Osteoblast (primary cell): ENCODE measurements at places on chromosomes 6 and 20. TPM values are rescaled to one million over a fixed set of nuclear protein-coding genes. Genes with fewer than 3 reads are reported as not detected.

The SLC17A3 gene
- not detected in 2 replicates for total RNA-seq

The LTA gene
- total RNA-seq = not detected in 2 replicates

The IL20RA gene
- total RNA-seq = 0.29 and 0.36 TPM in 2 replicates

The MUCL3 gene
- total RNA-seq = not detected in 2 replicates

The TCP11 gene
- total RNA-seq = 0.29 and 0.72 TPM in 2 replicates

The EBF4 gene
- under 0.01 and 0.29 TPM in 2 replicates for total RNA-seq

The OR2J3 gene
- not detected in 2 replicates for total RNA-seq

The BTN1A1 gene
- under 0.01 TPM in 2 replicates for total RNA-seq

The CNR1 gene
- not detected in 2 replicates for total RNA-seq

The VEGFA gene
- total RNA-seq = 152 and 193 TPM in 2 replicates

The UTRN gene
- total RNA-seq = 235 and 242 TPM in 2 replicates

The ADGRF5 gene
- under 0.01 TPM in 2 replicates for total RNA-seq

The LCA5 gene
- 9.1 and 10.1 TPM in 2 replicates for total RNA-seq

The PRR18 gene
- total RNA-seq = 0.29 TPM in 1 of 2 replicates, not detected in the other

The WFDC2 gene
- not detected in 2 replicates for total RNA-seq

The POLH gene
- total RNA-seq = 26.4 and 28.0 TPM in 2 replicates

The TDRD6 gene
- total RNA-seq = 0.36 and 0.59 TPM in 2 replicates

The CST7 gene
- not detected in 2 replicates for total RNA-seq

The C20orf202 gene
- under 0.01 TPM in 1 of 2 replicates, not detected in the other for total RNA-seq

The ETV7 gene
- 3.3 and 3.5 TPM in 2 replicates for total RNA-seq

The SLC17A1 gene
- not detected in 2 replicates for total RNA-seq

The TM9SF4 gene
- 46.9 and 48.1 TPM in 2 replicates for total RNA-seq

The SEL1L2 gene
- total RNA-seq = not detected in 2 replicates

The TFAP2A gene
- under 0.01 and 0.36 TPM in 2 replicates for total RNA-seq

The MCCD1 gene
- not detected in 2 replicates for total RNA-seq

The RWDD2A gene
- total RNA-seq = 5.4 and 6.5 TPM in 2 replicates

The SCUBE3 gene
- total RNA-seq = 30.4 and 62.5 TPM in 2 replicates

The KIF25 gene
- total RNA-seq = not detected in 2 replicates

The CRISP3 gene
- not detected in 2 replicates for total RNA-seq

The PSORS1C1 gene
- 1.2 and 2.2 TPM in 2 replicates for total RNA-seq

The SOX18 gene
- under 0.01 TPM in 2 replicates for total RNA-seq

The FOXP4 gene
- total RNA-seq = 2.9 and 3.3 TPM in 2 replicates

The ASXL1 gene
- 64.2 and 68.8 TPM in 2 replicates for total RNA-seq

The TXLNB gene
- total RNA-seq = 0.59 and 1.8 TPM in 2 replicates

The MYB gene
- total RNA-seq = under 0.01 and 0.36 TPM in 2 replicates

The IMPG1 gene
- total RNA-seq = not detected in 2 replicates

The PPP2R5D gene
- total RNA-seq = 30.8 and 36.8 TPM in 2 replicates

The LAMA2 gene
- 3.5 and 9.4 TPM in 2 replicates for total RNA-seq

The VPS16 gene
- total RNA-seq = 36.2 and 40.1 TPM in 2 replicates

The ECT2L gene
- total RNA-seq = under 0.01 TPM in 1 of 2 replicates, not detected in the other

The NT5DC1 gene
- total RNA-seq = 7.2 and 13.6 TPM in 2 replicates

The PTGIS gene
- total RNA-seq = 33.6 and 89.8 TPM in 2 replicates

The FAM209B gene
- 0.36 TPM in 1 of 2 replicates, not detected in the other for total RNA-seq

The TMX4 gene
- total RNA-seq = 40.9 and 45.7 TPM in 2 replicates

The CST4 gene
- not detected in 2 replicates for total RNA-seq

The DEFB113 gene
- not detected in 2 replicates for total RNA-seq

The MRAP2 gene
- 4.1 and 5.1 TPM in 2 replicates for total RNA-seq

The SPAG4 gene
- total RNA-seq = 3.2 and 4.0 TPM in 2 replicates
